BJ (cell line): ENCODE measurements at places on chromosomes 7 and 10.

DNA sequence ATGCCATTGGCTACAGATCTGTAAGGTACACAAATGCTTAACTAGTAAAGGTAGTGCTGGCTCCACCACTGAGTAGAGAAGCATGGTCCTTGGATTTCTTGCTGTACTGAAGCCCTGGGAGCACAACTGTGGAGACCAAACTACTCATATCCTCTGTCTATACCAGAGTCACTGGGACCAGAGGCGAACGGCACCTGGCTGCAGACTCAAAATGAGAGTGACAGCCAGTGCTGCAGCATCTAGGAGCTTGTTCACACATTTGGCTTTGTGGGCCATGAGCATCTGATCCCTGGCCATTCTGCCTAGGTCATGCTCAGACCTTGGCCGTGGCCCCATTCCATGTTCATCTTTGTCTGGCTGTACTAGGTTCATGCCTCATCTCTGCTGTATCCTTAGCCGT lies 31.9 kb downstream of the LRRC18 start:
- DNase-seq, result no peak

GRCh38 chr10:65130162-65130758 lies 1609.1 kb downstream of the REEP3 start:
- no peak for DNase-seq

DNA sequence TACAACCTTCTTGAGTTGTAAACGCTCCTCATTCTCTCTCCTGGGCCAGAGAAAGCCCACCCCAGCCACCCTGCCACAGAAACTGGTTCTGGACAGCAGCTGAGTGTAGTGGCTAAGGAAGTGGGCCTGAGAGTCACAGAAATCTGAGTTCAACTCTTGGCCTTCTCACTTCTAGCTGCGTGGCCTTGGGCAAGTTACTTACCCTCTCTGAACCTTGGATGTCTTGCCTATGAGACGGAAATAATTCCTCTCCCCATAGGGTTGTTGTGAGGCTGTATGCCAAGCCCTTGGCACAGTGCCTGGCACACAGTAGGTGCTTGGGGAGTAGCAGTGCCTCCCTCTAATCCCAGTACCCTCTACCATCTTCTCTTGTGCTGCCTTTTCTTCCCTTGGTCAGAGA lies 51.5 kb downstream of the ADAMTS14 start:
- no peak for DNase-seq

DNA sequence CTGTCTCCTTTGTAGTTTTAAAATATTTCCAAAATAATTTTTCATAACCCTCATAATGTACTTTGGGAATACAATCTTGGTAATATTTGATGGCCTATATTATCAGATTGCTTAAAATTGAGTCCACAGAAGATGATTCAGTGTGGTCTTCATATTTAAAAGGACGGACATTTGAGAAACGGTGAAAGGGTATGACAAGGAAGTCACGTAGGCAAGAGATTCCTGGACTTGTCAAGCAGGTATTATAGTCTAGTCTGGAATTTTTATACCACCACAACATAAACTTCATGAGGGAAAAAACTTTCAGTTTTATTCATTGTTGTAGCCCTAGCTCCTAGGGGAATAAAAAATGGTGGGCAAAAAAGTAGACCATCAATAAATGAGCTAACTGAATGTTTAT lies 82.3 kb downstream of the KMT2E start:
- no peak for DNase-seq
